ENCODE measurements at places on chromosomes 2 and 18. TPM values are rescaled to one million over a fixed set of nuclear protein-coding genes. Genes with fewer than 3 reads are reported as not detected.

- DNase-seq: no peak
Measured at GRCh38 chr2:118576109-118576855, 271.2 kb downstream of the EN1 start.

DNA sequence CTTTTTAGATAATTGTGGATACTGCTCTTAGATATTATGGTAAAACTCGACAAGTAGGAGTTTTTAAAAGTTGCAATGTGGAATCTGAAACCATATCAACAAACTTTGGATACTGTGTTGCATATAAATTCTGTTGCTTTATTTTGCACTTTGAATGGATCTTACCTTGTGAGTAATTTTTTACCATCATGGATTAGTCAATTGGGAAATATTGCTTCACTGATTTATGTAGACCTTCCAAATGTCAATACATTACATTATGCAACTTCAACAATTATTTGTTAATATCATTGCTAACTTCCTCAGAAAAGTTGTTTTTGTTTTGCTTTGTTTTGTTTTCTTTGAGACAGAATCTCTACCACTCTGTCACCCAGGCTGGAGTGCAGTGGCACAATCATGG, 102.0 kb upstream of the SLC38A11 start:
- DNase-seq: no peak

GRCh38 chr2:73043929-73044832, 27.3 kb downstream of the SFXN5 start:
- DNase-seq: no peak

DNA sequence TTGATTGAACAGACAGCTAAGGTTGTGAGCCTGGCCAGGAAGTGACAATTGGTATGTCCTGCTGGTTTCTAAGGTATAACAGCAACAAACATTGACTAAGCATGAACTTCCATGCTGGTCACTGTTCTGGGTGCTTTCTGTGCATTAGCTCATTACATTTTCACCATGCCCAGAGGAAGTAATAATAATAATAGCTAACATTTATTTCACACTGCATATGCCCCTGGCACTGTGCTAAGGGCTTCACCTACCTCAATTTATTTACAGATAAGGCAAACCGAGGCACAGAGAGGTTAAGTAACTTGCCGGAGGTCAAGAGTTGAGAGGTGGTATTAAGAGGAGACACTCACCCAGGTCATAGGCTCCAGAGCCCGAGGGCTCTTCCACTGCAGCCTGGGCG, 113.6 kb downstream of the PDCL3 start:
- DNase-seq: no peak

The PLEKHB2 gene
- 39.8 TPM for polyA plus RNA-seq

The CCDC102B gene
- polyA plus RNA-seq: 3.4 TPM

DNA sequence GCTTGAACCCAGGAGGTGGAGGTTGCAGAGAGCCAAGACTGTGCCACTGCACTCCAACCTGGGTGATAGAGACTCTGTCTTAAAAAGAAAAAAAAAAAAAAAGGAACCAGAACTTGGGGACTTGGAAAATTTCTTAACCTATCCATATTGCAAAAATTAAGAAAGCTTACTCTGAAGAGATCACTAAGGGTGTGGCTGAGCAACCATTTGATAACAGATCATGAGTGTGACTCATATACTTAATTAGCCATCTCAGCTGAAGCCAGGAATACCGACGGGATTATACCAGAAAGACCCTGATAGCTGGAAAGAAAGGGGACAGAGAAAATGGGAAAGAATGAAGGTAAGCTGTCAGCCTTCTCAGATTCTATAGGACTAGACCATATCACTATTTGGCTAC, 7.1 kb upstream of the ADD2 start:
- no peak for DNase-seq

DNA sequence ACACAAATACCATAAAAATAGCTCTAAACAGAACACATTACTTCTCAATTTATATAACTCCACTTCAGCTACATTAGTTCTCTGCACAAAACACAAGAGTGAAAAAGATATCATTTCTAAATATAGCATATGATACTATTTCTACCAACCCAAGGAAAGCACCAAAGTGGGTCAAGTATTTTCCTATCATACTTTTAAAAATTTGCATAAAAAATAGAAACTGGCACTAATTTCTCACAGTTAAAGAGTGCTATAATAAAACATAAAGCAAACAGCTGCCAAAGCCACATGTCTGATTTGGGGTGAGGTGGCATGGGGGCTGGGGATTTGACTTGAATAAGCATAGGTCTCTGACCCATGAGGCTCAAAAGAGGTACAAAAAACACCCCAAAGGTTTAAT, 61.5 kb downstream of the BARD1 start:
- DNase-seq: no peak

The SKA1 gene
- polyA plus RNA-seq: 14.7 TPM

Data from GM23338 (cell line).